T-helper 1 cell (primary cell): ENCODE measurements at places on chromosomes 2 and 18.

- DNase-seq = no peak
These were observed 551.2 kb upstream of the FSIP2 start for GRCh38 chr2:185187421-185187820.

DNA sequence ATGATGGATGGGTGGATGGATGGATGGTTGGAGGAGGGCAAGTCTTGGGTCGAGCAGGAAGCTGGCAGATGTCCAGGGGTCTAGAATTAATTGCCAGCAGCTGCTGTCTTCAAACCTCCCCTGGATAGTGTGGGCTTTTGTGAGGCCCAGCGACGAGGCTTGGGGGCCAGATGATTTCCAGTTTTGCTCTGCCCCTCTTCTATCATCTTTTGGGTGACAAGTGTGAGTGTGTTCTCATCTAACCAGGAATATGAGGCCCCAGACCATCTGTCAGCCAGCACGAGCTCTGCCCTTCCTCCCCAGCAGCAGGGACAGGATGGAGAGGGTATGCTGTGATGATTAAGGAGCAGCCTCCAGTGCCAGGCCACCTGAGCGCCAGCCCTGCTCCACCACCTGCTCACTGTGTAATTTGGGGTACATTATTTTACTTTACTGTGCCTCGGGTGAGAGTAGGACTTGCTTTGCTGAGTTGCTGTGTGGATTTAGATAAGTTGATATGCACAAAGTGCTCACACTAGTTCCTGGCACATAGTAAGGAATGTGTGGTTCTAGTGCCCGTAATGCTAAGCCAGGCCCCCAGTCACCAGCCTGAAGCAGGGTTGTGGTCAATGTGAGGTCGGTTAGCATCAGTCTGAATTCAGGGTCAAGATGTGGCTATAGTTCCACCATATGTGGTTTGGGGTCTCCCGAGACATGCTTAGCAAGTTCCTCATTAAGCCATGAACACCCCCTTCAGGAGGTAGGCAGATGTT, 251.1 kb downstream of the CYP26B1 start:
- no peak for DNase-seq

- no peak for DNase-seq
These were observed 239.9 kb downstream of the MTX2 start for GRCh38 chr2:176508984-176509740.

DNA sequence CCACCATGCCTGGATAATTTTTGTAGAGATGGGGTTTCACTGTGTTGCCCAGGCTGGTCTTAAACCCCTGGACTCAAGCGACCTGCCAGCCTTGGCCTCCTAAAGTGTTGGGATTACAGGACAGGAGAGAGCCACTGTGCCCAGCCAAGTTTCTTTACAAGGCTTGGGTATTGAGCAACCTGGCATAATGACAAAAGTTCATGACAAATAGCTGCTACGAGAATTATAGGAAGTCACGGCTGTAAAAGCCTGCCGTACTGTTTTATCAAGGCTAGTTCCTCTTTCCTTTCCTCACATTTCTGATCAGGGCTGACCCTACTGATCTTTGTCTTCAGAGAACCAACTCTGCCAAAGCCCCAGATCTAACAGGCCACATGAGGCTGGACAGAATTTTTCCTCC, 490.4 kb upstream of the SPRED2 start:
- DNase-seq = no peak

DNA sequence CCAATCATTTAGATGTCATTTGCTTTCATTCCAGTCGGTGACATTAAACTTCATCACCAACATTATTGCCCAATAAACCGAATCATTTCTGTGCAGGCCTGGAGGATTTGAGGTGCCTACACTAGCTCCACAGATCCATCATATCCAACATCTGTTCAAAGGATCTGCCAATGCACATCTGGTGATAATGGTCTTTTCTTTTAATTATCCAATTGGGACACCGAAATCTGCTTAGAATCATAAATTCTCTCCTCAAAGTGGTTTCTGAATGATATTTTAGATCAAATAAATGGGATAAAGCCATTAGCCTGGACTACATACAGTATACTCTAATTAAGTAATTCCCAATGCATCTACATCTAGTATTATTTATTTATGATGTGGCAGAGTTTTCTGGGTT, 85.6 kb downstream of the ABCA12 start:
- no peak for DNase-seq

- DNase-seq = no peak
These were observed 126.5 kb upstream of the ATP5MC3 start for GRCh38 chr2:175308005-175308404.

DNA sequence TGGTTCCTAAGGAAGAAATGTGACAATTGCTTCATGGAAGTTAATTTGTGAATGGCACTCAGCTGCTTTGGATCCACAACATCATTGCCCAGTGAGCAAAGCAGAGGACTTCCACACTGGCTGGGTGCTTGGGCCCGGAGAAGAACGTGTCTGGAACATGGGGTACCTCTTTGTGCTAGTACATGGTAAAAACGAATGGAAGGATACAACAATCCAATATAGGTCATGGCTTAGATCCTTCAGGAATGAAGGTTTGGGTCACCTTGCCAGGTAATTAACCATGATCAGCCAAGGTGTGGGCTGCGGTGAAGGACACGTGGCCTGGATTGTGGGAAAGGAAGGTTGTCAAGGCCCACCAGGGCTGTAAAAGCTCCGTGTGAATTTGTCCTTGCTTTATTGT, 245.9 kb upstream of the HS6ST1 start:
- DNase-seq = no peak

DNA sequence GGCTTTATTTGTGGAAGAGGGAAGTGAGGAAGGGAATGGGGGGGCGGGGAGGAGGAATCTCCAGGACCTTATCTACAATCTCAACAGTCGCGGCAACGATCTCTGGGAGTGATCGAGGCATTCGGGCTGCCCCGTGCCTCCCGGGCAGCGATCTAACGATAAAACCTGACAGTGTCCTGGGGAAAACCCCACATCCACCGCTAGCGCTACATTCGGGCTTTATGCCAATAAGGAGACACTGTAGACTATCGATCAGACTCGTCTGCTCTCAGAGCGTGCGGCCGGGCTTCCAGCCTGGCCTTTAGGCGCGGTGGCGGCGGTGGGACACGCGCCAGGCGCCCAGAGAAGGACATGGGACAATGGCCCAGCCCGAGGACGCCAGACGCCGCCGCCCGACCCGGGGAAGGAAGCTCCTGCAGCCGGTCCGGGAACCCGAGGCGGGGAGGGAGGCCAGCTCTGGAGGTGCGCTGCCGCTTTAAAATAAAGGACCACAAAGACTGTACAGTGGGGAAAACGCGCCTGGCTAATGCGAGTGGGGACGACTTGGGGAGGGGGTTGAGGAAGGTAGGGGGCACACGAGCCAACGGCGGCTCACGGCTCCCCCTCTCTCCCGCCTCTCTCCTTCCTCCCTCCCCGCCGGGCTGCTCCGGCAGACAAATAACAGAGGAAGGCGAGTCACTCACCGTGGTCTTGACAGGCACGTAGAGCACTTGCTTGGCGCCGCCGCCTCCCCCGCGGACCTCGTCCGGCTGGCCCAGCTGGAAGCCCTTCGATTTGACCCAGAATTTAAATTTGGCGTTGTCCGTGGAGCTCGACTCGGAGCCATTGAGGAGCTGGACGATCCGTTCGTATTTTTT, 2.2 kb downstream of the NOL4 start:
- no peak for DNase-seq

GRCh38 chr2:26942543-26943295, 27.7 kb upstream of the MAPRE3 start:
- DNase-seq = peak; percentile 27

- no peak for DNase-seq
These were observed 11.3 kb upstream of the STK25 start for GRCh38 chr2:241519669-241520068.

- DNase-seq = no peak
These were observed 166.3 kb upstream of the HDAC4 start for GRCh38 chr2:239566995-239567568.

DNA sequence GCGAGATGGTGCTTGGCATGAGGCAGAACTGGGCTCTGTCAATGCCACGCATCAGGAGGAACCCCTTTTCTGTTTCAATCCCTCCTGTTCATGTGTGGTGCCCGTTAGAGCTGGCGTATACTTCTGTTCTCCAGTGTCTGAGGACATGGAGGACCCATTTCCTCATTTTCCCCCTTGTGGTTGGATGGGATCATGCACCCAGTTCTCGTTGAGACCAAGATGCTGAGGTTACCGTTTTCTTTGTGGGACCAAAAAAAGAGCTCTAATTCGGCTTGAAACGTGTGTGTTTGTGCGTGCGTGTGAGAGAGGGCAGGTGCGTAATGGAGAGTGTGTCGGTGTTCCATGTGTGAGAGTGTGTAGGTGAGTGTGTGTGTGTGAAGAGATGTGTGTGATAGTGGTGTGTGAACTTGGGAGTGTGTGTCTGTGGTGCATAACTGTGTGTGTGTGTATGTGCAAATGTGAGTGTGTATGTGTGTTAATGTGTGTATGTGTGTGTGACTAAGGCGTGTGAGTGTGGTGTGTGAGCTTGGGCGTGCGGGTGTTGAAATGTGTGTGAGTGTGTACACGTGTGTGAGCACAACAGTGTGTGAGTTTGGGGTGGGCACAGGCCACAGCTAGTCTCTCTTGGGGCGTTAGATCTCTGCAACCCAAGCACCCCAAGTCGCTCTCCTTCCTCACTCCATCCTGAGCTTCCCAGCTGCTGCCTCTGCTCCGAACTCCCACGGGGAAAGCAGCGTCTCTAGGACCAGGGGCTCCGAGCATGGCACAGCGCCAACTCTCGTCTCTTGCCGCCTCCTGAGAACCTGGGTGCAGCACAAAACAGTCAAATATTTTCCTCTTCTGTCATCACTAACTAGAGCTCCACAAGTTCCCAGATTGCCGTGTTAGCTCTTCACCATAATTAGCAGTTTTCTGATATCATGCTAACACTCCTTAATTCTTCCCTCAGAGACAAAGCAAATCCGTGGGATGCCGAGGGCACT, 75.8 kb downstream of the LONRF2 start:
- DNase-seq = no peak

GRCh38 chr2:7994397-7994951, 687.4 kb upstream of the ID2 start:
- DNase-seq = no peak

DNA sequence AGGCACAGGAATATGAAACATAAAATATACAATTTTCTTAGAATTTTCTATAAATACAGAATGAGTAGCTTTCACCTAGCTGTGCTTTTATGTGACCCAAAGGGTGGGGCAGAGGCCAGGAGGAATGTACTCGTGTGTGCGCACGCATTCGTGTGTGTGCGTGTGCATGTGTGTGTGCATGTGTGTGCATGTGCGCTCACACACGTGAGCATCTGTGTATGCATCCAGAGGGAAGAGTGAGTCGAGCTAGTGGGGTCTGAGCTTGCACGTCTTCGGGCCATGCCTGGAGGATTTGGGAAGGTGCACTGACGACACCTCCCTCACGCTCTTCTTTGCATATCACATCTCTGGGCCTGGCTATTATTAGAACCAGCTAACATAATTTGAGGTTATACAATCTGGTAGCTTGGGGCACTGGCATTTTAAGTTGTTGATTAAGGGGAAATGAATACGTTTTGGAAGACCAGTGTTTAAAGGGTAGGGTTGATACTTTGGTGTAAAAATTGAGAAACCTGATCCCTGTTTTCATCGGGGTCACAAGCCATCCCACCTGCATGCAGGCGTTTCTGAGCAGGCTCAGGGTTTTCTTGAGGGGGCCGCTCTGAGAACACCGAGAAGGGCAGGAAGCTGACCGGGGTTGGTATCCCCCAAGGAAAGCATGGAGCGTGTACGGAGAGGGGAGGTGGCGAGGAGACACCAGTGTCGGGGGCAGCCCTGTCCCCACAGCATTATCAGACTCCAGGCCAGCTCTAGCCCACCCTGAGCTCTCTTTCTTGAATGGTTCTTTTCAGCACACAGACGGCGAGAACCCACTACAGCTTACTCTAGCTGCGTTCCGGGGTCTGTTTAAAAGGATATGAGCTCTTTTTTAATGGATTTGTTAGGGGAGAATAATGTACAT, 85.3 kb downstream of the LRRFIP1 start:
- DNase-seq = no peak

GRCh38 chr2:122856696-122857095, 1101.2 kb downstream of the TSN start:
- DNase-seq = no peak

DNA sequence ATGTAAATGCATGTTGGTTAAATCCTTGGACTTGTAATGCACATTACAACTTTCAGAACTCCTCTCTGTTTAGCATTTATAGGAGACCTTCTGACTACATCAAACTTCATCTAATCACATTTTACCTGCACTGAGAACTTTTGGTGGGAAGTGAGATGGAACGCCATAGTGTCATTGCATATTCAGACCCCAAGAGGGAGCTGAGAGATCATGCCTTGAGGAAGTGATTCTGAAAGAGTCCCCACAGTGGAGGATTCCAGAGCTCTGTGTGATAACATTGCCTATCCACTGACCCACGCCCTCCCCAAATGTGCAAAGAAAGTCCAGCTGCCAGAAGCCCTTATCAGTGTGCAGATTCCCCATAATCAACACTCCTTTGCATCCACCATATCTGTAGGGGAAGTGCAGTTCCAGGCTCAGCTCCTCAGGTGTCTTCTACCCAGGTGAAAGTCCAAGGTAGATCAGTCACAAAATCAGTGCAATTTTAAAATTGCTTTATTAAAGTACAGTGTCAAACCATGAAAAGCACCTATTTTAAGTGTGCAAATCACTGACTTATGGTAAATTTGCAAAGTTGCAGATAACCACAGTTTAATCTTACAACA, 212.4 kb downstream of the RPIA start:
- no peak for DNase-seq

DNA sequence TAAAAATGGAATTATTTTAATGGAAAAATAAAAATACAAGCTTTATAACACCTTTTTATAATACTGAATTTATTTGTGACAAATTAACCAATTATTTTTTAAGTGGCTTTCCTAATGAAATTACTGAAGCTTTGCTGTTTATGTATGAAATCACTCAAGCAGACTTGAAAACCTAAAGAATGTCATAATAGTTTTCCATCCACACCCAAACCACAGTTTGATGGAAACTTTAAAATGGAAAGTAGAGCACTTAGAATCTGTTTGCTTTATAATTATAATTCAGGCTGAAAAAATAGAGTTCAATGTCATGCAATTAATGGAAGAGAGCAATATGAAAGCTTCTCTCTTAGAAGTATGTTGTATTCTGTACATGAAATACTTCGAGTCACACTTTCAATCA, 31.6 kb upstream of the WDR75 start:
- no peak for DNase-seq

GRCh38 chr2:70991742-70992141, 2.9 kb downstream of the TEX261 start:
- no peak for DNase-seq

DNA sequence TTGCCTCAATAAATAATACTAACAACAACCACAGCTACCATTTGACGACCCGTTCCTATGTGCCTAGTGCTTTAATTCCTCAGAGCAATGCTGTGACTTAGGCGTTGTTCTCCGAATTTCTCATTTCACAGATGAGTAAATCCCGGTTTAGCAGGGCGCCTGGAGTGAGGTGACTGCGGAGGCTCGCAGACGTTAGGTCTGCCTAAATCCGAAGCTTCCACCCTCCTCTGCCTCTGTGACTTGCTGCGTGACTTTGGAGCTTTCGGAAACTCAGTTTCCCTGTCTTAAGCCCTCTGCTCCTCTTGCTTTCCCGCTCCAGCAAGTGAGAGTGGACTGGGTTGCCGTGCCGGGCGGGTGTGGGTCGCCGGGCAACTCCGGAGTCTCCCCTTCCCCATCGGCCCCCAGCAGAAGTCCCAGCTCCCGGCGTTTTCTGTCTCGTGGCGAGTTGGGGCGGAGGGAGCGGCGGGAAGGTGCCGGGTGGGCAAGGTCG, 711 bp upstream of the ATOH8 start:
- no peak for DNase-seq

GRCh38 chr2:160139991-160140390, 60.1 kb downstream of the ITGB6 start:
- DNase-seq = no peak
